Stimulated activated CD8-positive, alpha-beta memory T cell treated with anti-CD3 and anti-CD28 coated beads, Interleukin-15, amount 100 ng/mL, for 24 hours (primary cell): ENCODE measurements at places on chromosomes 2 and 18.

- DNase-seq = no peak
Measured at GRCh38 chr18:36867056-36867455, 38.1 kb downstream of the KIAA1328 start.

- DNase-seq = no peak
Measured at GRCh38 chr2:183011743-183012142, 26.5 kb downstream of the NCKAP1 start.

DNA sequence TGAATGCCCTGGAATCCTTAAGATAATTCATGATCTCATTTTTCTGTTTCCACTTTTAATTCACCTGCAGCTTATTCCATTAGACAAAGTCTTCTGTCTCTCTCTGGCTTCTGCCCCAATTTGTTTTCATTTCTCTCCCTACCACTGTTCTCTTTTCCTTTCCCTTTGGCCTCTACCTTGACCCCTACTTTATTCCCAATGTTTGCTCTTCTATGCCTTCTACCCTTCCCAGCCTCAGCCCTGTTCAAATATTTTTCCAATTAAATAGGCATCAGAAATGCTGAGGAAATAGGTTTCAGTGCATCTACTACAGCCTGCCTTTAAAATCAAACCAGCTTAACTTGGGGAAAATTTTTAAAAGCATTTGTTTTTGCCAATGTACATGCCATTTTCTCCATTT is 443.7 kb upstream of the CWC22 start:
- DNase-seq = no peak

DNA sequence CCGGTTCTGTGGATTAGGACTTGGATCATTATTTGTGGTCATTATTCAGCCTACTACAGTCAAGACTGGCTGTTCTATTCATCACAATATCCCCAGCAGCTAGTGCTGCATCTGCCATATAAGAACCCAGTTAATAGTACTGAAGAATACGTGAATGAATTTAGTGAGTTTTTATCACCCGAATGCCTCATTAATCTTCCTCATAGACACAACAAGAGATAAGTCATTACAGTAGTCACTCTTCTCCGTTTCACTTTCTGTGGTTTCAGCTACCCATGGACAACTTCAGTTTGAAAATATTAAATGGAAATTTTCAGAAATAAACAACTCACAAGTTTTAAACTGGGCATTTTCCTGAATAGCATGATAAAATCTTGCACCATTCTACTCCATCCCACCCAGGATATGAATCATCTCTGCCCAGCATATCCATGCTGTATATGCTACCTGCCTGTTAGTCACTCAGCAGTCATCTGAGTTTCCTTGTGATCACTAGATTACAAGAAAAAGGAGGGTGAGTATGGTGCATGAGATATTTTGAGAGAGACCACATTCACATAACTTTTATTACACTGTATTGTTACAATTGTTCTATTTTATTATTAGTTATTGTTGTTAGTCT is 363.7 kb upstream of the CHAC2 start:
- DNase-seq = no peak

DNA sequence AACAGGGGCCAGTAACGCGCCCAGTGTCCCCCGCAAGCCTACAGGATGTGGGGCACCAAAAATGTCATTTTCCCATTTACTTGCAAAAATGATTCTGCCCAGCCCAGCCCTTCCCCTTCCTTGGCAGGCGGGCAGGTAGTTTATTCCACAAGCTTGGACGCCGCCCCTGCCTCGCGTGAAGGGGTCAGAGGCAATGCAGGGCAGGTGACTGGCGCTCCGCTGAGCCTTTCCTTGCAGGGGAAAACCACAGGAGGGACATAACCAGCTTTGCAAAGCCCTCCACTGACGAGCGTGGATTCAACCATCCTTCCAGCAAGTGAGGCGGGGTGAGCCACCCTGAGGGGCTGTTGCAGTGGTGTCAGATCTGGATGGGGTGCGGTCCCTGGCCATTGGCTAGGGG is 5.3 kb downstream of the MAB21L4 start:
- no peak for DNase-seq

DNA sequence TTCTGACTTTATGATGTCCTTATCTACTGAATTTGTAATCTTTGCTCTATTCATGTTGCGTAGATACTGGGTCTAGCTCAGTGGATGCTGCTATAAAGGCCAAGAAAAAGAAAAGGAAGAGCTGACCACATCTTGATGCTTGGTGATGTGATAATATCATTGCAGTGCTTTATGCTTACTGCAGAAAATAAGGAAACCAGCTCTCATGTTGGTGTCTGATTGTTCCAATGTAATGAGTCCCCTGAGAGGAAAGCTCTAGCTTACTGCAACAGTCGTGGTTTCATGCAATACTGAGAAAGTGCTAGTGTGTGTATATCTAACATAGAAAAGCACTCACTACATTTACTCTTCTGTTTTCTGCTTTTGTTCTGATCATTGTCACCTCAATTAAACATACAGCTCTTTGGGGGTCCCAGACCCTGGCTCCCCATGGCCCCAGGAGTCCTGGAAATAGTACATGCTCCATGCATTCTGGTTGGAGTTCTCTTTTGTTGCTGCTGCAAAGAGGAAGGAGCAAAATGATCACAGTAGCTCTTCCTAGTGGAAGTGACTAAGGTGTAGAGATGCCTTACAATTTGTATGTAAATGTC is 338.8 kb downstream of the CYRIA start:
- no peak for DNase-seq
